Thoracic aorta endothelial cell (primary cell): ENCODE measurements at places on chromosomes 4 and X. TPM values are rescaled to one million over a fixed set of nuclear protein-coding genes. Genes with fewer than 3 reads are reported as not detected.

Gene MAGEA1
- not detected in 2 replicates for total RNA-seq

Gene C4orf51
- total RNA-seq, result not detected in 2 replicates

Gene GPRASP3
- 11.4 and 12.0 TPM in 2 replicates for total RNA-seq

Gene LNX1
- 1.8 and 3.7 TPM in 2 replicates for total RNA-seq

Gene SHOX
- not detected in 2 replicates for total RNA-seq

Gene KCND1
- 0.13 and 0.36 TPM in 2 replicates for total RNA-seq

Gene HHIP
- total RNA-seq, result 792 and 893 TPM in 2 replicates

Gene MAGEA9B
- total RNA-seq, result not detected in 2 replicates

Gene FGD1
- 6.9 and 8.3 TPM in 2 replicates for total RNA-seq

Gene RBM46
- total RNA-seq, result not detected in 2 replicates

Gene CENPE
- total RNA-seq, result 49.7 and 72.2 TPM in 2 replicates

Gene RAB40A
- total RNA-seq, result 0.14 and 0.27 TPM in 2 replicates

Gene CXCL1
- total RNA-seq, result 64.6 and 78.5 TPM in 2 replicates

Gene HSFX4
- total RNA-seq, result not detected in 2 replicates

Gene RLIM
- total RNA-seq, result 86.0 and 87.5 TPM in 2 replicates

Gene GLRA2
- not detected in 2 replicates for total RNA-seq

Gene BMX
- 157 and 166 TPM in 2 replicates for total RNA-seq

Gene HTN3
- not detected in 2 replicates for total RNA-seq

Gene CENPU
- 36.7 and 48.5 TPM in 2 replicates for total RNA-seq

Gene PRR32
- not detected in 2 replicates for total RNA-seq

Gene MTTP
- total RNA-seq, result 0.07 TPM in 1 of 2 replicates, not detected in the other

Gene HPGDS
- 0.27 TPM in 1 of 2 replicates, not detected in the other for total RNA-seq

Gene ZDHHC15
- 0.14 and 0.40 TPM in 2 replicates for total RNA-seq

Gene BBS12
- 2.8 and 4.2 TPM in 2 replicates for total RNA-seq

Gene GATA1
- not detected in 2 replicates for total RNA-seq

Gene NHS
- 0.13 and 0.29 TPM in 2 replicates for total RNA-seq

Gene FRG2
- not detected in 2 replicates for total RNA-seq

Gene FGFBP2
- not detected in 2 replicates for total RNA-seq

Gene MMRN1
- 891 and 1,074 TPM in 2 replicates for total RNA-seq

Gene ADH1B
- total RNA-seq, result 0.14 TPM in 1 of 2 replicates, not detected in the other

Gene ADH1A
- not detected in 2 replicates for total RNA-seq

Gene KIAA1210
- not detected in 2 replicates for total RNA-seq
